ENCODE measurements at places on chromosomes 4 and X.

GRCh38 chrX:110561034-110561433, 202.4 kb downstream of the RTL9 start:
- DNase-seq, result no peak

GRCh38 chr4:147090486-147090885, 144.8 kb upstream of the TTC29 start:
- no peak for DNase-seq

GRCh38 chrX:22666441-22666840, 333.3 kb upstream of the DDX53 start:
- no peak for DNase-seq

DNA sequence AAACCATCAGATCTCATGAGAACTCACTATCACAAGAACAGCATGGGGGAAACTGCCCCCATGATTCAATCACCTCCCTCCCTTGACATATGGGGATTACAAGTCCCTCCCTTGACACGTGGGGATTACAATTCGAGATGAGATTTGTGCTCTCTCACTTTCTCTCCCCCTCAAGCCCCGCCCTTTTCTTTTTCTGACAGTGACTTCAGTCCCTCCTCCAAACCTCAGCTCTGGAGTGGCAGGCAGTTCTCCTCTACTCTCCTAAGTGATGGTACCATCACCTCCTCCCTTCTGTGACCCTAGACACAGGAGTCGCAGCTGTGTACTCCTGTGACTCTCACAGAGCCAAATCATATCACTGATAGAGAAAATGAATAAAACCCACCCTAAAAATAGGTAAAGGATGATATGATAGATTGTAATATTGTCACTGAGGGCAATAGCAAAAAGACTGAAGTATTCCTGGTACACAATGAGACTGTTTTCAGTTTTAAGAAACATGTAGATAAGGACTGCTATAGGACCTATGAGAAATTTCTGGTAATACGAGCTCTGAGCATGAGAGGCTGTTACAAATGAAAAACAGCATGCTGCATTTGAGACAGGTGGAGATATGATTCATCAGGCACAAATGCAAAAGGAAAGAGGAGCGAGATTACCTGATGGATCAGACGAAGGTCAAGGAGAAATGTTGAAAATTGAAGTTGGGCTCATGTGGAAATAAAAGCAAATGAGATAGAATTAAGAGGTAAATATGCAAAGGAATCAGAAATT, 101.2 kb upstream of the CBLL2 start:
- no peak for DNase-seq
